Fibroblast of villous mesenchyme (primary cell): ENCODE measurements at places on chromosomes 1 and 21. TPM values are rescaled to one million over a fixed set of nuclear protein-coding genes. Genes with fewer than 3 reads are reported as not detected.
A peak's percentile ranks its signal among the peaks of the same experiment; 100 is the strongest.

KMO gene
- under 0.01 TPM in 1 of 2 replicates, not detected in the other for total RNA-seq

GRCh38 chr1:242081446-242081845, 82.5 kb upstream of the MAP1LC3C start:
- no peak for DNase-seq

DNA sequence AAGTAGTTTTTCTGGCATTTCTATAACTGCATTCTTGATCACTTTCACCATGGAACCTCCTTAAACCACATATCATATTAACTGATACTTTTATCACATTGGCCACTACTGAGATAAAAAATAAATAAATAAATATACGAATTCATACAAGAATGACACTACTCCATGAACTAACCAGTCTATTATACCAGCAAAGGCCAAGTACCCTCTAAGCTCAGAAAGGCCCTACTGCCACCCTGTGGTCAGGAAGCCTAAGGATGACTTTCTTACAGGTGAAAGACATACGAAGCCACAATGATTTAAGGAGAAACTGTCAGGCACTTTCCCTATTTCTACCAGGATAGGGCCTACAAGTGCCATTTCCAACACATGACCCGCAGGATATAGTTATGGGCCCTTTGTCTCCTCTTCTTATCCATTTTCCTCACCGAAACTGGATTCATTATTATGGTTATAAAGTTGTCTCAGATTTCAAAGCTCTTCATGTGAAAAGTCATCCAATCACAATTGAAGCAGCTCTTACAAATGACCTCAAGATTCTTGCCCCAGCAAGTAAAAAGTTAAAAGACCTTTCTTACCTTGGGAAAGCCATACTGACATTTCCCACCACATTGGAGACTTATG, 23.9 kb downstream of the DNAJC8 start:
- DNase-seq = peak; percentile 79

FGGY gene
- total RNA-seq = 11.7 and 13.2 TPM in 2 replicates

DNA sequence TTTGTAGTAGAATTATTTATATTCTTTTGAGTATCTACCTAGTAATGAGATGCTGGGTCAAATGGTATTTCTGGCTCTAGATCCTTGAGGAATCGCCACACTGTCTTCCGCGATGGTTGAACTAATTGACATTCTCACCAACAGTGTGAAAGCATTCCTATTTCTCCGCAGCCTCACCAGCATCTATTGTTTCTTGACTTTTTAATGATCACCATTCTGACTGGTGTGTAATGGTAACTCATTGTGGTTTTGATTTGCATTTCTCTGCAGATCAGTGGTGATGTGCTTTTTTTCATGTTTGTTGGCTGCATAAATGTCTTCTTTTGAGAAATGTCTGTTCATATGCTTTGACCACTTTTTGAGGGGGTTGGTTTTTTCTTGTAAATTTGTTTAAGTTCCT, 15.3 kb upstream of the IL23R start:
- DNase-seq = no peak

DNA sequence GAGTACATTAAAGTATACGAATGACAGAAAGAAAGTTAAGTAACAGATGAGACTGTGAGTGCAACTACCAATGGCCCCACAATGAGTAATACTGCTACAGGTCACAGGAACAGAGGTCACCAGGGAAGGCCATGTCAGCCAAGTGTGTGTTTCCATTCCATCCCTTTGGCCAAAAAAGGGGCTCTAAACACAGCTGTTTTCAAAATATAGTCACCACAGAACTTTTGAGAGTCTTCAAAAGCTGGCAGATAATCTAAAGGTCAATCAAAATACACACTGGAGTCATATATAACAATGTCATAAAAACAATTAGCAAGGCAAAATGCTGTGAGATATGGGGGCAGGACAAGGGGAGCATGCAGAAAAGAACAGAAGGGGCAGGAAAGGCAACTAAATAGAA, 10.2 kb downstream of the USP24 start:
- DNase-seq = peak; percentile 60

GRCh38 chr1:22753481-22753971, 42.9 kb downstream of the EPHB2 start:
- peak; percentile 73 for DNase-seq

GRCh38 chr1:203278885-203279406, 26.4 kb upstream of the BTG2 start:
- DNase-seq = no peak

C4BPB gene
- 0.32 TPM in 1 of 2 replicates, not detected in the other for total RNA-seq

FGR gene
- total RNA-seq = not detected in 2 replicates

DNA sequence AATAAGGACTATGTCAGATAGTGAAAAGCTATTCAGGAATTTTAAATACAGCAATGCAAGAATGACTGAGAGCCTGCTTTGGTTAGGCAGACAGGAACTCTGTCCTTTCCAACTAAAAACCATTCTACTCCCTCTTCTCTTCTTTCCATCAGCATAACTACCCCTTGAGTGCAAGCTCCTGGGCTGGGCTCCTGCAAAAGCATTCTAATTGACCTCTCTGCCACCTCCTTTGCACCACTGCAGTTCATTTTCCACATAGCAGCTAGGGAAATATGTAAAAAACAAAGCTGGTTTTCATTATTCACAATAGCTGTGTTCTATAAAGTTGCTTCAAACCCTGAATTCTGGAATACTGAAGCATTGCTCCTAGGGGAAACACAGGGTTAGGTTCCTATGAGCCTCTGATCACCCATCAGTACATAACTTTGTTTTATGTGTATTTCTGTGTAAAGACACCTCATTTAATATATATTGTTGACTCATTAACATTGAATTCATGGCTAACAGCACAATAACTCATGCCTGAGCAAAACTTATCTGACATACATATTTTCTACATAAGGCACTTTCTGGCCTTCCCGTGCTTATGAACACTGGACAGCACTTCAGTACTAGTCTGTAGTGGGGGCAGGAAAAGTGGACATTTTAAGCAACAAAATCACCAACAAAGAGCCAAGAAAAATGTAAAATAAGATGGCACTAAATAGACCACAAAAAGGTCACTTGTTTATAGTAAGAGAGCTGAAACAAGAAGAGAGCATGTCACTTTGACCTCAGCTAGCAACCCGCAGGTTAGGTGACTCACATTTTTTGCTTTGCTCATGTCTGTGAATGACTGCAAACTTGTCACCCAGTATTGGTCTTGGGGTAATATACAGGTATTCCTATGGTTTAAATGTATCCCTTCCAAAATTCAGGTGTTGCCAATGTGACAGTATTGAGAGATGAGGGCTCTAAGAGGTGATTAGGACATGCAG, 57.9 kb upstream of the IRF2BP2 start:
- no peak for DNase-seq

GRCh38 chr1:56688522-56689026, 43.5 kb downstream of the PRKAA2 start:
- peak; percentile 39 for DNase-seq

DNA sequence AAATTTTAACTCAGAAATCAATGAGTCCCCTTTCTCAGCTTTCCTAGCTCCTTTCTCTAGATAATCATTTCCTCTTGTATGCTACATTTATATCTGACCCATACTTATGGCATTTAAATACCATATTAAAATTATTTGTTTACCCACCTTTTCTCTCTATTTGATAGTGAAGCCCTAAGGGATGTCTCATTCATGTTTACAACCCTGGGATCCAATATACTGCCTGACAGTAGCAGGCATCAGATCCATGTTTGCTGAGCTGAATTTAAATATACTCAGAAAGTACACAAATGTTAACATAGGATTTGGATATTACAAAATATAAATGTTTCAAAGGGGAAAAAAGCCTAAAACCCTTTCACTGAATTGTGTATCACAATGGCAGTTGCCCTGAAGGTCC, 26.5 kb downstream of the SCMH1 start:
- DNase-seq = no peak

DNA sequence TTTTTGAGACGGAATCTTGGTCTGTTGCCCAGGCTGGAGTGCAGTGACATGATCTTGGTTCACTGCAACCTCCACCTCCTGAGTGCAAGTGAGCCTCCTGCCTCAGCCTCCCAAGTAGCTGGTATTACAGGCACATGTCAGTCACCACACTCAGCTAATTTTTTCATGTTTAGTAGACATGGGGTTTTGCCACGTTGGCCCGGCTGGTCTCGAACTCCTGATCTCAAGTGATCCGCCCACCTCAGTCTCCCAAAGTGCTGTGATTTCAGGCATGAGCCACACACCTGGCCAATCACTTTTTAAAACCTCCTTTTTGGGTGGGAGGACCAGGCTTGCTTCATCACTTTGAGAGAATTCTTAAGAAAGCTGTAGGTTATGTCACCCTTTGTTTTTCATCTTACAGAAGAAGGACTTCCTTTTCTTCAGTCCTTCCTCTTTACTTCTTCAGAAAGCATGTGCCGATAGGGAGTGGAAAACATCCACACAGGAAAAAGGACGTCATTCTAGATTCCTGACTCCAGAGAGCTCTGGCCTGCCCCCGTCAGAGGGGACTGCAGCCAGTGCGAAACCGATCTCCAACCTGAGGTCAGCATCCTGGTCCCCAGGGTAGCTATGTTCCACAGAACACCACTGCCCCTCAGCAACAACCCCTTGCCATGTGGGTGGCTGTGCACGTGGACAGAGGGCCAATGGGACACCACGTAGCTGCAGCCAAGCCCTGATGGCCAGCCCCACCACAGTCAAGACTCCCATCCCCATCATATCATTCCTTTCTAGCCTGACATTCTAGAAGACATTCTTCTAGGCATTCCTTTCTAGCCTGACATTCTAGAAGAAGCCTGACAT, 21.9 kb downstream of the NCF2 start:
- DNase-seq = no peak

DNA sequence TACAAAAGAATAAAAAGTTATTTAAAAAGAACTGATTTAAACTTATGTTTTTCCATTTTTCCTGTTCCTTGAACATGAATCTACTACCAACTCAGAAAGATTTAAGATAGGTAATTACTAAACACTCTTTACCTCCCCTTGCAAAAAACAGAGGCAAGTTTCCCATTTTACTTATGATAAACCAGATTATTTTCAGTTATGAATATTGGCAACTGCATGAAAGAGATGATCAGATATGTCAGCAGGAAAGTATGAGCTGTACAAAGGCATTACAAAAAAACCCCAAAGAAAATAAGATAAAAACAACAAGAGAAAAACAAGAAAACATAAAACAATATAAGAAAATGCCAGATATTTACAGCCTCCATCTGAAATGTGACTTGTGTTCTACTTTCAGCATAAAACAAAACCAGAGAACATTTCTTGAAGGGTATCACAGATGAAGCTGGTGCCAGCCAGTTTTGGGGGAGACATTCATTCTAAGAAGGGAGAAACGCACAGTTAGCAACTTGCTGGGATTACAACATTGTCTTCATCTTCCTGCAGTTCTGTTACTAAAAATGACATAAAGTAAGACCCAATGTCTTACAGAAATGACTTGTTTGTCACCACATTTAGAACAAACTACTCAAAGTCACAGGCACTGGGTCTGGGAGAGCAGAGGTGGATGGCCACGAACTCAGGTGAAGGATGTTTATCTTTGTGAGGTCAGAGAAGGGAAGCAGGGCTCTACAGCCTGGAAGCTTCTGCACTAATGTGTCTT, 19.1 kb downstream of the ZC3H12A start:
- no peak for DNase-seq

DNA sequence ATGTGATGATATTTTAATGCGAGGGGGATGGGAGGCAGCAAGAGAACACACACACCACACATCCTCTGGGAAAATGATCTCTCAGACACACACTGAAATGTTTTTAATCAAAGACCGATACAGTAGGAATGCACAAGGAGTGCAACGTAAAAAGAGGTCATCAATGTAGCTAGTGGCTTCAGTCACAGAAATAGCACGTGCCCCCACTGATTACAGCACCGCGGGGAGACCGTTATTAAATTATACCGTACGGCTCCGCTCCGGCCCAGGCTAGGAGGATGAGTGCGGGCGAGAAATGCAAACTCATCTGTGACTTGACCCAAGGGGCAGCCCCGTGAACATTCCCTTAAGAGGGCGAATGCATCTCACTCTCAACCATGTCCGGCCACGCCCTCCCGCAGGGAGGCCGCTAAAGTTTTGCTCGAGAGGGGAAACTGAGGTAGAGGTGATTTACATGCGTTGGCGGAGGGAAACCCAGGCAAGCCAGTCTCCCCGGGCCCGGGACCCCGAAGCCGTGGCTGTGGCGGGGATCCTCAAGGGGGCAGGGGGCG, 552 bp downstream of the UBR4 start:
- peak; percentile 81 for DNase-seq

POMGNT1 gene
- 52.8 and 81.2 TPM in 2 replicates for total RNA-seq

TDRD10 gene
- total RNA-seq = not detected in 2 replicates

- no peak for DNase-seq
Measured at GRCh38 chr1:241841691-241842090, 6.3 kb upstream of the EXO1 start.

DNA sequence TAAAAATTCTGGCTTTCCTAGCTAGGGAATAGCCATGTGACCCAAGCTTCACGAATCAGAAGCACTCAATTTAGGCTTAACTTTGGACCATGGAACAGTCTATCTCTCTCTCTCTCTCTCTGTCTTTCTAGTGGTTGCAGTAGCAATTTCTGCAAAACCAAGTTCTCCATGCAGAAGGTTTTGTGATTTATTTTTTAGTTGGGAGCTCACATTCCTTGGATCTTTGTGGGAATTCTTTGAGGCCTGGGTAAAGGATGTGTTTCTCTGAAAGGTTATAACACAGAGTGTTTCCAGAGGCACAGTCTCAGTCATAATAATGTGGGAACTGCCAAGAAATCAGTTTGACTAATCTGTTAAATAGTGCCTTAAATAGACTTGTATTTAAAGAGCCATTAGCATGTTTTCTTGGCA, 112.3 kb upstream of the COL11A1 start:
- peak; percentile 83 for DNase-seq

DNA sequence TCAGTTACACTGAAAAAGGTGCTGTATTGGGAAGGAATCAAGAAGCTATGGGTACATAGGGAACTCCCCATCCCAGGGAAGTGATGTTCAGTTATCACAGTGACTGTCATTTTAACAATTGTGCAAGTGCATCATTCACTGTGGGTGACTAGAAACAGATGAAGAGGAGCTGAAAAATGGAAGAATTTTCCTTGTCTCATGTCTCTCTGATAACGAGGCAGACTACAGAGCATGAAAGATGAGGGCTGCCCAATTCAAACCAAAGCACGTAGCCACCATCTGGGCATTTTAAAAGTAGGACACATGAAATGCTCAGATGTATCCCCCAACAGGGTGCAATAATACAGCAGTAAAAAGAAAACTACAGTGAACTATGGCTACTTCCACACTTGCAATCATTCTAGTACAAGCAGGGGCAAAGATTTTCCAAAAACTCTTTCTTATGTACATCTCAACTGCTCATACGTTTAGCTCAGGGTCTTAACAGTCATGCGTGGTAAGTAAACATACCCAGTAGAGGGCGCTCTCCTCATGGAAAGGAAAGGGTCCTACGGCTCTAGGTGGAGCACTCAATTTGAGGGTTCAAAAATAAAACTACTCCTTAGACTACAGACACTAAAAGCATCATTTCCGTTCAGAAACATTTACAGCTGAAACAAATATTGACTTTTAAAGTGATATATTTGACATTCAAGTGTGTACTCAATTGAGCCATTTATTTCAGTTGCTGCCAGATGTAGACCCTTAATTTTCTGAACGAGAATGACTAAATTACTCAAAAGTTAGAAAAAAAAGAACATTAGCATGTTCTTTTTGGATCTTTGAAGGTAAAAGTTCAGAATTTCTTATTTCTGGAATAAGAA, 143.2 kb downstream of the KCTD3 start:
- DNase-seq = peak; percentile 61
